Amniotic epithelial cell (primary cell): ENCODE measurements at places on chromosomes 5 and 9.

DNA sequence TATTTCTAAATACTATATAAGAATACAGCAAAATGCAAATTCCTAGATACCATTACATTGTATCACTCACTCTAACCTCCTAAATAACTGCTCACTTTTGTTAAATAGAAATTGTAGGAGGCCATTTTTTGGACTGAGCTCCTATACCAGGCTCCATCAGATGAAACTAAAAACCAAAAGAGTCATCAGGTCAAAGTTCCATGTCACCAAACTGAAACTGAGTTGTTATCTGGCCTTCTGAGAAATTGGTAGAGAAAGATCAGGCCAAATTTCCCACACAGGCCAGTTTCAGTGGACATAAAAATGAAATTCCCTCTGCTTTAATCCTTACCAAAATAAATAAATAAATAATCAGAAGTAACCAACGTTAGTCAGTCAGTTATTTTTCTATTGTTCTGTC lies 13.8 kb upstream of the SNX2 start:
- no peak for DNase-seq

DNA sequence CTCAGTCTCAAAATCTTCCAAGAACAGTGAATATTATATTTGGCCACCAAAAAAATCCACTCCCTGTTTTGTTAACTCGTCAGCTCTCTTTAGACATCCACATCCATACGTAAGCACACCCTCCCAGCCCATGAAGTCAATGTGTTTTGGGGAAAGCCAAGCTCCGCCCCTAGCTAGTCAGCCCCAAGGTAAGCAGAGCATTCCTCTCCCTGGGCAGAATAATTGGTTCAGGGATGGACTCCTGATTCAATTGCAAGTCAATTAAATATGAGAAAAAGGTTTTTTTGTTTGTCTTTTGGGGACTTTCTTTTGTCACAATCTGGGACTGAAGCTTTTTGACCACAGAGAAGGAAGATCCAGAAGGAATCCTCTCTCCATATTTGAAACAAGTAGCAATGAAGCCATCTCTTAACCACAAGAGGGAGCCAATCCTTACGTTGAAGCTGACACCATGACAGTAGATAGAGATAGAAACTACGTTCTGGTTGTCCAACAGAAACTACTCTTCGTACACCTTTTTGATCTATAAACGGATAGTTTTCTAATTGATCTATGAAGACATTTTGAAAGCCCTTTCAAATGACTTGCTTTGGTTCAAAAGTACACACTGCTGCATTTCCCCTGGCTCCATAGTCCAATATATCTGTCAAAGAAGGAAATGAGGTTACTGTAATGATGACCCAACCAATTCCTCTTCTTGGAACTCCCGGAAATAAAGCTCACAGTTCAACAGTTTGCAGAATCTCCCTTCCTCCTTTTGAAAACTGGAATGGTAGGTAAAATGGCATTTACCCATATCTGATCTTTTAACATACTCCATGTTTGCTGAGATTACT lies 166.4 kb downstream of the TLE1 start:
- peak; percentile 75 for DNase-seq

GRCh38 chr9:110319781-110320492 lies 17.7 kb downstream of the TXNDC8 start:
- DNase-seq, result no peak

DNA sequence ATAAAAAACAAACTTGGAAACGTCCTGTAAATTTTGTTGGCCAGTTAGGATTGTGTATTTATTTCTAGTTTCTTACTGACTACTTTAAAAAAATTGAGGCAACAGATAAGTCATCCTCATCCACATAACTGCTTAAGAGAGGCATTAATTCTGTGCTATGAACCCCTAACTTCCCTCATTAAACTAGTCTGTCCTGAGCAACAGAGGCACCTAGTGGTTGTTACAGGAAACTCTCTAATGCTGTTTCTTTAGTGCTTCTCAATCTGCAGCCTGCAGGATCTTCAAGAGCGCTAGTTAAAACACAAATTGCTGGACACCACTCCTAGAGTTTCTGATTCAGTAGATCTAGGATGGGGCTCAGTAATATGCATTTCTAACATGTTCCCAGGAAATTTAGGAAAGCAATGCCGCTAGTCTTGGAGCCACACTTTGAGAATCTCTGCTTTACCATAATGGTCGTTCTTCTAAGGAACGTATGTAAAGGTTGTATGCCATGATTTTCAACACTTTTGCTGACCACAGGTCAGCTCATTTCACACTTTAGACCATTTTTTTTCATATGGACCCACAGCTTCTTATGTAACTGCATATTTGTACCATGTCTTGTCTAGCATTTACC lies 410.1 kb upstream of the SMARCA2 start:
- DNase-seq, result no peak

DNA sequence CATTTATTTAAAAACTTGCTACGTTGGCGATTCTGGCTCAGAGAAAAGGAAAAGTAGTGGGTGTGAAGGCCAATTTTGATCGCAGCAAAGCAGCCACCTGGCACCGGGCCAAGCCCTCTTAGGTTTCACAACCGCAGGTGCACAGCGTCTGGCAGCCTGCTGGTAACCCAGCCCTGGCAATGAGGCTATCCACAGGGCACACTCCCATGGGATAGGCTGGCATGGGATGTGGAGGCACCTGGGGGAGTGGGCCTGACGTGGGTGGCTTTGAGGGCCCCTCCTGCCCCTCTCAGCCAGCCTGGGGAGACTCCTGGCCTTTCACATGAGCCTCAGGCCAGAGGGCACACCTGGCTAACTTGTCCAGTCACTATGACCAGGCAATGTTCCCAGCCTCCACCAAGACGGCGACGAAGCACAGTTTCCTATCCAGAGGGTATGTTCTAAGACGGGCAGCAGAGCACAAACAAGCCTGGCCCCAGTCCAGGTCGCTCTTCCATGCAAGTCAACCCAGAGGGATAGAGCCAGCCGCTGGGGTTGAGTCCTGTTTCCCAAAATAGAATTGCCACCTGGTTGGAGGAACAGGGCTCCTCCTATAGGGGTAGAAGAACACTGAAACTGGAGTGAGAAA lies 19.0 kb downstream of the CMBL start:
- no peak for DNase-seq

- DNase-seq, result no peak
Observed at GRCh38 chr9:87340391-87340790, 157.3 kb upstream of the DAPK1 start.

DNA sequence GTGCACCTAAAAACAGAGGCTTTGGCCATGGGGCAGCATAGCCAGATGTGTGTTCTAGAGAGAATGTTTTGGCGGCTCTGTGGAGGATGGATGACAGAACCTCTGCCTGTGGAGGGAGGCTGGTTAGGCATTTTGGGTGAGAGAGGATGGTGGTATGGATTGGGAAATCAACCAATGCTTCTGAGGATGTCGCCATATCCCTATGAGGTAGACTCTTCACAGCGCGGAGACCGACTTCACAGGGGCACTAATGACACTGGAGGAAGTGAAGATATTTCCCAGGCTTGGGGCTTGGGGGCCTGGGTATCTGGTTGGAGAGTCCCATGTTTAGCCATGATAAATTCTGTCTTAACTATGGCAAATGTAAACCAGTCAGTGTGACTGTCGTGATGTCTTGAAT lies 140.6 kb upstream of the KLF4 start:
- no peak for DNase-seq

GRCh38 chr5:32805971-32806638 lies 95.0 kb downstream of the NPR3 start:
- DNase-seq, result peak; percentile 75

DNA sequence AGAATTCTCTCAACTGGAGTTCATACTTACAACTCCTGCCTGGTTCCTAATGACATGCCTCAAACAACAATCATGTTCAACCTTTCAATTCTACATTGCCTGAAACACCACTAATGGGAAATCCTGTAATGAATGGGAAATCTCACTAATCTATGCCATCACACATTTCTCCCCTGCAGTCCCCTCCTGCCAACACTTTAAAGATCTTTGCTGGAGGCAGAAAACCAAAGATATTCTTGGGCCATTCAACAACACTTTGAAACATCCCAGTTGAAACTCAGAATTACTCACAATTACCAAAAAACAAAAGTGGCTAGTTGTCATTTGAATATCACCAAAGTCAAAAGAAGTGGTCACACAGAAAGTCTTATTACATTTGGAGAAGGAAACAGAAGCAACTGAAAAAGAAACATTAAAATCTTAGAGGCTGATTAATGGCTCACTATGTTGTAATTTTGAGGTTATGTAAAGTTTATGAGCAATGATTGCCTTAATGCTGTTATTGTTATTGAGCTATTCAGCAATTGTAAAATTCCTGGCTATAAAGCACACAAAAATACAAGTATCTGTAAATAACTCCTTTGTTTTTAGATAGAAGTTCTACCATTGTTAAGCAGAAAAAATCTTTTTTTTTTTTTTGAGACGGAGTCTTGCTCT lies 313.4 kb upstream of the SLC30A5 start:
- peak; percentile 0 for DNase-seq

DNA sequence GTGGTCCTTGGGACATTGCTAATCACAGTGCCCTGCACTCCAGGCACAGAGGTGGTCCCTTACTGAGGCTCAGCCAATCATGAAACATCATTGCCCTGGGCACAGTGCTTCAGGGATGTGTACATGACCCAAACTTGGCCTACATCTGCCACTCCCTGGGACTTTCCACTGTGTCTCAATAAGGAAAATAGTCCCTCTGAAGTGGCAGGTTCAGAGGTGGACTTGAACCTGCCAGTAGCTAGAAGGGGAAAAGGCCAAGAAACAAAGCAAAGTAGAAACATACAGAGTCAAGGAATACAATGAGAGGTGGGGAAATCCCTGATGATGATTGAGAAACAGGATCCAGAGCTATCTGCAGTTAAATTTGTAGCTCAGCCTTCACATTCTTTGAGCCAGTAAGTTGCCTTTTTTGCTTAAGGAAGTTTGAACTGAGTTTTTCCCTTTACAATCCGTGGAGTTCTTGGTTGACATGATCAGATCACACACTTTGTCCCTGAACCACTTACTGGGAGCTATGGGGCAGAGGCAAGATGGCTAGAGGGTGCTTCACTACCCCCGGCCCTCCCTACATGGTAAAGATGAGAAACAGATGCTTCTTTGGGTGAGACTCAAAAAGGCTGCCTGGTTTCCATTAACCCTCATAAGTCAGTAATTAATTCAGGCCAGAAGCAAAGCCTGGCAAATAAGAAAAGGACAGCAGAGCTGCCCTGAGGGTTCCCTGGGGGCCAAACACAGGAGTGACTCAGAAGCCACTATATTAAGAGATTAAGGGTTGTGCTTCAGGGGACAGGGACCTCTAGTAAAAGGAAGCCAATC lies 57.6 kb downstream of the SH3TC2 start:
- peak; percentile 57 for DNase-seq

DNA sequence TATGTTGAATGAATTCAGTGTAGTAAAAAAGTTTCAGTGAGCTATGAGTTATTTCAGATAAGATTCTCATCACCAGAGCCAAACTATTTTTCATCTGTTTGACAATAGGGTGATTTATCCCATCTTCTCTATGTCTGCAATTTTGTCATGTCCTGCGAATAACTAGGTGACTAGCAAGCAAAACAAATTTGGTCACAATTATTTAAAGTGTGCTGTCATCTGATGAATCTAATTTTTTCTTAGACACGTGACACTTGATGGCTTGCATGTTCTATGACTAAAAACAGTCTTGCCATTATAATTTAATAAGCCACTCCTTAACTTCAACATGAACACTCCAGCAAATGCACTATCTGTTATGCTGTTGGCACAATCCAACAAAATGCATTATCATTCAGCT lies 35.0 kb downstream of the FEM1C start:
- DNase-seq, result no peak

- no peak for DNase-seq
Observed at GRCh38 chr5:6405591-6405990, 27.2 kb upstream of the MED10 start.

DNA sequence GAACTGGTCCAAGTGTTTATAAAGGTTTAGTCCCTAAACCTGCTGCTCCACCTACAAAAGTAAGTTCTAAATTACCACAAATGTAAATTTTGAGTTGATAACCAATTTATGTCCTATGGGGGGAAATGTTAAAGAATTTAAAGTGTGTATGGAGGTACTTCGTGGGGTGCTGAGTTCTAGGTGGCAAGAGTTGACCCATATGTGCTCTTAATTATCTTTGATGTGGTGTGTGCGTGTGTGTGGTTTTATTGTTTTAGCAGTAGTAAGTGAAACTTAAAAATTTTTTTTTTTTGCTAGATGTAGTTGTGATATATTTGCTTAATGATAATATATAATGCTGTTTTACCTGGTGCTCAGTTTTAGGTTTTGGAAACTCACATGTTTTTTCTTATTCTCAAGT lies 72.6 kb downstream of the GPBP1 start:
- DNase-seq, result no peak
